Kasumi-1 (cell line): ENCODE measurements at places on chromosomes 16 and 17.

DNA sequence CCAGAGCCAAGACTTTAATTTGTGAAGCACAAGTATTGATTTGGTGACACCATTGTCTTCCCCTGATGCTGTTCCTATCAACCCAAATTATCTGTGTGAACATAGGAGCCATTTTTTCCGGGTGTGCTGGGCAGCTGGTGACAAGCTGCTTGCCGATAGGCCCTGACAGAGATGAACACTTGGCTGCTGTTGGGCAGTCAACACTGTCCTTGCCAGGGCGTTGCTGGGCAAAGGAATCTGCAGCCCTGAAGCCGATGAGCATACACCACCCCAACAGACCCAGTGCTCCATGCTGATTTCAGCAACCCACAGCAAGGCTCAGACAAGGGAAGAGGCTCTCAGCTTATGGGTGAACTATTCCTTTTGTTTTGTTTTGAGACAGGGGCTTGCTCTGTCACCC lies 105.4 kb downstream of the YPEL2 start:
- DNase-seq, result no peak

- DNase-seq, result no peak
Observed at GRCh38 chr17:33390479-33391176, 97.5 kb upstream of the ASIC2 start.

DNA sequence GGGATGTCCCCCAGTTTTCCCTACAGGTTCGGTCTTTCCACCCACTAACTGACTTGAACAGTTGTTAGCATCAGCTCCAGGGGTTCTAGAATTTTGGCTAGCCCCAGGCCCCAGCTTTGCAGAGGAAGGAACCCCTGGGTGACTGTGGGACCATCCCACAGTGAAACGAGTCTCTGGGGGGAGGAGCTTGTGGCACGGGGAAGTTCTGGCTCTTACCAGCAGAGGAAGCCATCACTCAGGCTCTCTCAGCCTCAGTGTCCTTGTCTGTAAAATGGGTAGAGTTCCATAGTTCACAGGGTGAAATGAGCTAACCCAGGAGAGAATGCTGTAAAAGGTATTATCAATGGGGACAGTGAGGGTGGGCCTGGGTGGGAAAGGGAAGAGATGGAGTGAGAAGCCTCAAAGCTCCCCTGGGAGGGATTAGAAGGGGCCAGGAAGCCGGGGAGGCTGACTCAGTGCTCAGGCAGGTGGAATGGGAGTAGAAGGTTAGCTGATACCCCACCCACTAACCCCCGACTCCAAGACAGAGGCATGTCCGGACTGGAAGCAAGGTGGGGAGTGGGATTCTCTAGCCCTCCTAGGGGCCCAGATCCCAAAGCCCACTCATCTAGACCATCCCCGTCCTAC lies 30.9 kb upstream of the CDC42EP4 start:
- DNase-seq, result no peak

DNA sequence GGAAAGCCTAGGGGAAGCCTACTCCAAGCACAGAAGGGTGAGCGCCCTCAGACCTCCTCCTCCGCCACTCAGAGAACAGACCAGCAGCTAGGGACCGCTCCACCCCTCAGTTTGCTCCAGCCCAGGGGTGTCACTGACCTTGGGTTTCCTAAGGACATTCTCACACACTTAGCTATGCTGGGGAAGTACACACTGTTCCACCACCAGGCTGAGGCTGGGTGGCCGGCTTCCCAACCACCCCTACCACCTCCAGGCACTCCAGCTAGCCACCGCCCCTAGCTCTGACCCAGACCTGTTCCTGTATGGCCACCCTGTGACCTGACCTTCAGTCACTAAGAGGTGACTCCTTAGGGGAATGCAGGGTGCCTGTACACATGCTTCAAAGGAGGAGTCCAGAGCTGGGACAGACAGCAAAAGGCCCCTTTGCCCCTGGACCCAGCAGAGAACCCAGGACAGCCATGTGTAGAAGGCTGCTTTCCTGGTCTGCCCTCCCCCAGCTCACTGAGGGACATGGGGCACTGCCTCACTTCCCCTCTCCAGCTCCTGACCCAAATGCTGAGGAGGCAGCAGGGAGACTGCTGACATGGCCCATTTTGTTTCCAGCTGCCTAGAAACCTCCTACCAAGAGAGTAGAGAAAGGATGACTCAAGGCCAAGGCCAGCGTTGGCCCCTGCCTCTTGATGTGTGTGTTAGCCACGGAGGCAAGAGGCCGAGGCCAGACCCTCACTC lies 6.7 kb downstream of the HSPB9 start:
- DNase-seq, result no peak

DNA sequence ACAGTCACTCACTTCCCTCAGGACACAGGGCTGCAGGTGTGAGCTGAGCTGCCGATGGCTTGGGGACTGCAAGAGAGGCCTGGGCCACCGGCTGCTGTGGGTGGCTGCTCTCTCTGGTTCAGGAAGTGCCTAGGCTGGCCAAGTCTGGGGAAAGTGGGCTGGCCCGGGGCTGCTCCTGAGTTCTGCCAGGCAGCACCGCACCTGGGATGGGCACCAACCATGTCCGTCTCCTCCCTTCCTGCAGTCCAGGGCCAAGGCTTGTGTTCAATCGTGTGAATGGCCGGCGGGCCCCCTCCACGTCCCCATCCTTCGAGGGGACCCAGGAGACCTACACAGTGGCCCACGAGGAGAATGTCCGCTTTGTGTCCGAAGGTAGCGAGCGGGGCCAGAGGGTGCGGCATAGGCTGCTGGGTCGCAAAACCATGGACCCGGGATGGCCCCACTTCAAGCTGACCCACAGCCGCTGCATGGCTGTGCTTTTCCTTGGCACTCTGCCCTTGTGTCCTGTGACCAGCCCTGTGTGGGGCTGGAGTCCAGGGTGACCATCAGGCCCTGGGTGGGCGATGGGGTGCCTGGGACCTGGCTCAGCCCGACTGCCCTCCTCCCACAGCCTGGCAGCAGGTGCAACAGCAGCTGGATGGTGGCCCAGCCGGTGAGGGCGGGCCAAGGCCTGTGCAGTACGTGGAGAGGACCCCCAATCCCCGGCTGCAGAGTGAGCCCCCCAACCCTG lies 1.8 kb upstream of the WDR90 start:
- no peak for DNase-seq

DNA sequence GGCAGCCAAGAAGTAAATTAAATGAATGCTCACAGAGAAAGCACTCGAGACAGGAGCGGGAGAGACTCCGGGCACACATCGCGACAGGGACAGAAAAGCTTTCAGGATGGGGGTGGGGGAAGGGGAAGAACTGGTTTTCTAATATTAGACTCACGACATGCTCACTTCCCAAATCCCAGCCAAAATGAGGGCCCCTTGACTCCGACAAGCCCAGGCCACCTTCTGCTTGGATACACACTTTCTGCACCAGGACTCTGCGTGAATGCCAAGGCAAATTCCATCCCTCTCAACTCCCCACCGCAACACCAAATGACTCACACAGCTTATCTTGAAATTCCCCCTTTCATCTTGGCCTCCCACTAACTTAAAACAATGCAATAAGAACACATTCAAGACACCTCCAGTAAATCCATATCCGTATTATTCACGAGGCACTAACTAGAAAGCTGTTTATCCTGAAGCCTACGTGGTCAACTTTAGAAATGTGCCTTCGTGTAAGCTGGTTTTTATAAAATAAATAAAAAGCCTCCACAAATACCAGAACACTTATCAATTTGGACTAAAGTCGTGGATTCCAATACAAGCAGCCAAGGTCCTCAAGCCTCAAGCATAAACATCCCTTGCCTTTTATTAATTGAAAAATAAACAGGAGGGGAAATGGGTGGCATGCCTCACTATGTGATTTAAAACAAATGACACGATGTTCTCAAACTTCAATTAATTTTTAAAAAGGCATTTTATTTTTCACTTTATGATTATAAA lies 46.1 kb downstream of the NXN start:
- no peak for DNase-seq

DNA sequence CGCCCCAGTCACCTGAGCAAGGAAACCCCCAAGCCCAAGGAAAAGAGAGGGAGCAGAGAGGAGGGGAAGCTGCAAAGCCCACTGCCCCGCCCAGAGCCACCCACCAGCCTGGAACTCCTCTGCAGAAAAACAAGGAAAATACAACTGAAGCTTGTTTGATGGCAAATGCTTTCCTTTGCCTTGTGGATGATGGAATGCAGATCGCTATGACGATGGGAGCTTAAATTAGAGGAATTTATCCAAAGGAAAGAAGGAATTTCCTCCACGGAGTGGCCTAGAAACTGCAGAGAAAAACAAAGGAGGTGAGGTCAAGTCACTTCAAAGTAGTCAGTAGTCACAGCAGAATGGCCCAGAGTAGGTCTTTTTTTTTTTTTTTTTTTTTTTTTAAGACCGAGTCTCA lies 31.5 kb upstream of the ASGR2 start:
- no peak for DNase-seq

- no peak for DNase-seq
Observed at GRCh38 chr16:78530283-78530682, 430.8 kb downstream of the WWOX start.

GRCh38 chr16:143456-143855 lies 5.0 kb upstream of the NPRL3 start:
- no peak for DNase-seq

GRCh38 chr16:66386629-66387622 lies 20.4 kb downstream of the CDH5 start:
- no peak for DNase-seq

DNA sequence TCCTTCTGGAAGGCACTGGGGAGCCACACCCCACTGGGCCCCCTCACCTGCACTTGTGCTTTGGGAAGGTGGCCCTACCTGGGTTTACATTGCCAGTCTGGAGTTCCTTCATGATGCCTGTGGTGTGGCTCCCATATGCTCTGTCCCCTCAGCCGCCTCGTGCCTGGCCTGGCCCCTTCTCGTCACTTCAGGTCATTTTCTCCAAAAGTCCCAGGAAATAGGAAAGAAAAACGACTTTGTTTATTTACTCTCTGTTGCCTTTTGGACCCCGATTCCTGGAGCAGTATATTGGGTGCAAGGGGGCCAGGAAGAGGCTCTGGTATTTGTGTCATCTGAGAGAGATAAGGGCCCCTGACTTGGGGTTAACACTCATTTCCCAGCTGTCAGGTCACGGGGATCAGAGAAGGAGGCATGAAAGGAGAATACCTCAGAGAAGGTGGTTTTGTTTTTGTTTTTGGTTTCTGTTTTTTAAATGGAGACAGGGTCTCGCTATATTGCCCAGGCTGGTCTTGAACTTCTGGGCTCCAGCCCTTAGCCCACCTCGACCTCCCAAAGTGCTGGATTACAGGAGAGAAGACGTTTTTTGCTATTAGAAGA lies 4.7 kb downstream of the SOCS3 start:
- DNase-seq, result no peak

- DNase-seq, result no peak
Observed at GRCh38 chr17:15456496-15456895, 10.9 kb downstream of the CDRT4 start.

DNA sequence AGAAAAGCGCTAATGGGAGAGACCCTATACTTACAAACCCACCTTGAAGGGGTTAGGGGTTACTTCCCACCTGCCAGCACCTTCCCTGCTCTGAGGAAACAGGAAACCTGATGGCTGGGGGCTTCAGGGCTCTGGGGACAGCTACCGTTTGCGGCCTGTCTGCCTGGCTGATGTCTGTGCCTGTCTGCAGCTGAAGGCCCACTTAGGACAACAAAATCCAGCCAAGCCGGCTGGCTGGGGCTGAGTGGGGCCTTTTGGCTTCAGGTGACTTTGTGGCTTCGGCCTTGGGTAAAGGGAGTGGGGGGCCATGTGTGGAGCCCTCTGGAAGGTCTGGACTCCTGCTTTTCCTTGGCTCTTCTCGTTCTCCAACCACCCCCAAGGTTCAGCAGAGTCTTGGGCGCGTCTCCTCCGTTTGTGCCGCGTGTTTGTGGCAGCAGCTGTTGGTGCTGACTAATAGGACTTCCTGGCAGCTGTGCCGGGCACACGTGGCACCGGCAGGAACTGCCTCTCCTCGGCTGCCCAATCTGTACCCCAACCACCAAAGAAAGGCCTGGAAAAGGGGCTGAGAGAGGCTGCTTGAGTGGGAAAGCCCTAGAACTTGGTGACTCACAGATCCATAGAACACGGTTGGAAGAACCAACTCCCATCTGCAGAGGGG lies 186.7 kb downstream of the MSI2 start:
- peak; percentile 68 for DNase-seq

- DNase-seq, result no peak
Observed at GRCh38 chr17:33086878-33087277, 95.2 kb downstream of the SPACA3 start.

- peak; percentile 70 for DNase-seq
Observed at GRCh38 chr16:79601931-79602627, 1.5 kb upstream of the MAF start.

DNA sequence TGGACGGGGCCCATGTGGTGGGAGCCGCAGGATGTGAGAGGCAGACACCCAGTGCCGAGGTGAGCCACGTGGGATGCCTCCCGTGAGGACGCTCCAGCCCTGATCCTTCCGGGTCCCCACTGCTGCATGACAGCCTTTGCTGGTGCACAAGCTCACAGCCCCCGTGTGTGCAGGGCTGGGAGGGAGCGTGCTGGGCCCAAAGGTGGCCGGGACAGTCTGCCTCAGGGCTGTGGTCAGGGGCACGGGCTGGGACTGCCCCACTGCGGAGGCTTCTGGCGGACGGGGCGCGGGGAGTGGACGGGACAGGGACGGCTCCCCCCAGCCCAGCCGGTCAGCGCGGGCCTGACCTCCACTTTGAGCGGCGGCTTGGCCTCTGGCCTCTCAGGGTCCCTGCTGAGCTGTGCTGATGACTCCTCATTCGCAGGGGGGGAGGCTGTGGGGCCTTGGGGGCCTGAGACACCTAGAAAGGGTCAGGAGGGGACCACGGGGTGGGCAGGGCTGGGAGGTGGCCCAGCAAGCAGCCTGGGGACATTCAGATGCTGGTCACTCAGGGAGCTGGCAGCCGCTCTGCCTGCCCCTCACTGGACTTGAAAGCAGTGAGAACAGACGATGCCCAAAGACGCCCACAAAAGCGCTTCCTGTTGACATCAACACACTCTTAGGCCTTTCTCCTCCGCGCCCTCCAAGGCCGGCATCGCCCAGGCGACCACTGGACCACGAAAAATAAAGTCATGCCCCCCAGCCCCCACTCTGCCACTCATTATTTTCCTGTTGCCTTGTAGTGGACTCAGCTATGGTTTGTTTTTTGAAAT lies 9.3 kb upstream of the METRNL start:
- DNase-seq, result no peak

- DNase-seq, result no peak
Observed at GRCh38 chr16:52545222-52545897, 1.6 kb downstream of the TOX3 start.
